Right renal cortex interstitium (tissue), 3 donors: ENCODE measurements at places on chromosomes 12 and 14. TPM values are rescaled to one million over a fixed set of nuclear protein-coding genes. Genes with fewer than 3 reads are reported as not detected.

Gene NAV3
- polyA plus RNA-seq: 10.5 TPM

Gene TMPRSS12
- polyA plus RNA-seq: 0.08 TPM

Gene PRKD1
- 32.5 TPM for polyA plus RNA-seq

Gene TSPAN8
- polyA plus RNA-seq: 30.5 TPM

Gene KLRB1
- 6.2 TPM for polyA plus RNA-seq

Gene SLC7A7
- 121 TPM for polyA plus RNA-seq

Gene BTBD6
- 36.5 TPM for polyA plus RNA-seq

Gene AQP2
- 104 TPM for polyA plus RNA-seq

Gene PSMC1
- 148 TPM for polyA plus RNA-seq

Gene PLEKHG3
- polyA plus RNA-seq: 84.6 TPM

Gene TPPP2
- polyA plus RNA-seq: 3.7 TPM

Gene MYH6
- 0.21 TPM for polyA plus RNA-seq

Gene POTEM
- not detected for polyA plus RNA-seq

Gene ZDHHC22
- 0.35 TPM for polyA plus RNA-seq

Gene FGF23
- polyA plus RNA-seq: 0.04 TPM

DNA sequence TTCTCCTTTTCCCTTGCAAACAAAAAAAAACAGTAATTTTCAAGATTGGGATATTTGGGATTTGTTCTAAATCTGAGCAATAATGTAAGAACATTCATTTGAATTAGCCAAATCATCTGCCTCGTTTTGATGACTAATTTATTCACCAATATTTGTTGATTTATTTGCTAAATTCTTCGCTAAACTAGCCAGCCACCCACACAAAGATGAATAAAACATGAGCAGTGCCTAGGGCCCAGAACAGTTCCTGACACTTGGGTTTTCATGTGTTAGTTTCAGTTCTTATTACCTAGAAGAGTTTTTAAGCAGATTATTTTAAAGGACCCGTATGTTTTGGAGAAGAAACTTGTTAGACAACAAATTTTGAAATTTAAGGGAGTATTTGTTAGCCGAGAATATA is 1.4 kb downstream of the ETNK1 start:
- no peak for DNase-seq

- no peak for DNase-seq
Observed at GRCh38 chr14:99872786-99873440, 79.7 kb downstream of the EML1 start.

DNA sequence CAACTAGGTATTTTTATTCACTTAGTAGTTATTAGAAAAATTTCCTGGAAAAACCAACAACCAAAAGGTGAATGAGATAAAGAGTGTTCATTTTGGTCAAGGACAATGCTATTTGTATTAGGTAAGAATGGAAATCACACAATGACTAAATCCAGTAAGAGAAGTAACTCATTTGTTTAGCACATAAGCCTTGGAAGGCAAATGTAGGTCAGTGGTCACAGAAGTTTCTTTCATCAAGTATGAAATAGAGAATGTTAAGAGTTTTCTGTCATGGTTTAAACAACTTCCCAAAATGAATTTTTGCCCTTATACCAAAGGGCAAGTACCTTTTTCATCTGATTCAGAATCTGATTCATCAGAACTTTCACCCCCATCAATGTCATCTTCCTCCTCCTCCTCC is 101.7 kb downstream of the KIF21A start:
- DNase-seq: no peak

DNA sequence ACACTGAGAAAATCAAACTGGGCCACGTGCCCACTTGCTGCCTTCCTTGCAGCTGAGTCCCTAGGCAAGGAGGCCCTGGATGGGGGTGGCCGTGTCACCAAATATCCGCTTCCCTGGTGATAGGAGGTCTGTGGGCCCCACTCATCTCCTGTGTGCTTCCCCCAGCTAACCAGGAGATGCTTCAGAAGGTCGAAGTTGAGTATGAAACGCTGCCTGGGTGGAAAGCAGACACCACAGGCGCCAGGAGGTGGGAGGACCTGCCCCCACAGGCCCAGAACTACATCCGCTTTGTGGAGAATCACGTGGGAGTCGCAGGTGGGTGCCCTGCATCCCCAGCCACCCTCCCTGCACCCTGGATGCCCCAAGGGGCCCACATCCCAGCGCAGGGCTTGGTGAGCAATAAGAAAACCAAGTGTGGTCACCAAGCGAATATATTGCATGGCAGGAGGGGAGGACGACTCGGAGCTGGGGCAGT is 6.8 kb upstream of the SIVA1 start:
- DNase-seq: no peak

DNA sequence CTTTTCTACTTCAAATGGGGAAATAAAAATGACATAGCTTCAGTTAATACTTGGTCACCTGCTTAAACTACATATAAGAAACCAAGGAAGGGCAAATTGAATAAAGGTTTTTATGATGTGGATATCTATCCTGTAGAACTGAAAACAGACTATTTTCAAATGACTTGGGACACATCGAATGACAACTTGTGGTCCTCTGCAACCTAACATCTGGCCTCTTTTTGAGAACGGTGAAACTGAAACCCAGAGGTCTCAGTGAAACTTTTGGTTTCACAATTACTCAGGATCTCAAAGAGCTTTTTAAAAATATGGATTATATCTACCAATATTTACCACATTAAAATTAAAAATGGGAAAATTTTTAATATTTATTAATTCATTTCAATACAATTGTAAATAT is 65.2 kb downstream of the PPP2R5E start:
- DNase-seq: no peak

- DNase-seq: peak; percentile 80
Observed at GRCh38 chr12:49868952-49869815, 26.3 kb upstream of the BCDIN3D start.

GRCh38 chr12:96033549-96034389 is 1.6 kb downstream of the LTA4H start:
- no peak for DNase-seq

- DNase-seq: no peak
Observed at GRCh38 chr12:66629138-66629870, 49.6 kb downstream of the GRIP1 start.

- DNase-seq: no peak
Observed at GRCh38 chr12:112160611-112161010, 35.3 kb downstream of the TRAFD1 start.

- no peak for DNase-seq
Observed at GRCh38 chr14:104532191-104532555, 47.4 kb upstream of the C14orf180 start.

GRCh38 chr12:102009796-102010195 is 52.0 kb downstream of the WASHC3 start:
- no peak for DNase-seq

GRCh38 chr14:54712465-54713200 is 145.7 kb downstream of the SAMD4A start:
- no peak for DNase-seq

DNA sequence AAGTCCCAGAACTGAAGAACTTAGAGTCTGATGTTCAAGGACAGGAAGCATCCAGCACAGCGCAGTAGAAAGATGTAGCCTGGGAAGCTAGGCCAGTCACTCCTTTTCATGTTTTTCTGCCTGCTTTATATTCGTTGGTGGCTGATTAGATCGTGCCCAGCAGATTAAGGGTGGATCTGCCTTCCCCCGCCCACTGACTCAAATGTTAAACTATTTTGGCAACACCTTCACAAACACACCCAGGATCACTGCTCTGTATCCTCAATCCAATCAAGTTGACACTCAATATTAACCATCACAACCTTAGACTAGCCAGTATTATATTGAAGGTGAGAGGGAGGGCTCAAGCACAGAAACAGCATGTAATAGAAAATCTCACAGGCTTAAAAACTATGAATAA is 222.9 kb downstream of the C12orf50 start:
- DNase-seq: no peak

GRCh38 chr12:48903363-48903981 is 21.8 kb downstream of the FKBP11 start:
- DNase-seq: no peak

DNA sequence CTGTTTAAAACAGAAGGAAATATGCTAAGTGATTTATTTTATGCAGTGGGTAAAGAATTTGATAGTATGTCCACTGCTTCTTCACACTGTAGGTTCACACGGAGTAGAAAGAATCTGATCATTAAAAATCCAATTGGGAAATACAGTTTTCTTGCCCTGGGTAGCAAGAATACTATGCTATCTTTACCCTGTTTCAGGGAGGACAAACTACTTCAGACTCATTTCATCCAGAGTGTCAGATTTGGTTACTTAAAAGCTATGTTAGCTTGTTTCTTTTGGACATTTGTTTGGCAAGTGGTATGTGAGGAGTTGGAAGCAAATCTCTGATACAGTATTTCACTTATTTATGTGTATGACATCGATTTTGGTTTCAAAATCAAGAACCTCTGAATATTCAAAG is 4.3 kb downstream of the FRS2 start:
- DNase-seq: no peak

GRCh38 chr14:75277008-75277814 is 1.4 kb upstream of the FOS start:
- no peak for DNase-seq

DNA sequence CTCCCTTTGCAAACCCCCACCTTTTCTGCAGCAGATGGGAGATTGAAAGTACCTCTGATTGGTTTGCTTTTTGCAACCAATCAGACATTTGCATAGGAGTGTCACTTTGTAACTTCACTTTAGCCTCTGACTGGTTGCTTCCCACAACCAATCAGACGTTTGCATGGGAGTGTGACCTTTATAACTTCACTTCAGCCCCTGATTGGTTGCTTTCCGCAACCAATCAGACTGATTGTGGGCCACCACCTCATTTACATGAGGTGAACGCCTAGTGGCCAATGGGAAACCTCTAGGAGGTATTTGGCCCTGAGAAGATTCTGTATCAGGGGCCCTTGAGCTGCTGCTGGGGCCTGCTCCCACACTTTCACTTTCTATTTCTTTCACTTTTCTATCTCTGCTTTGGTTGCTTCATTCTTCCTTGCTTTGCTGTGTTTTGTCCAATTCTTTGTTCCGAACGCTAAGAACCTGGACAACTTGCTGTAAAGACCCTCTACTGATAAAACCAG is 106.0 kb upstream of the PRICKLE1 start:
- DNase-seq: no peak
